ENCODE measurements at places on chromosomes 7 and 10.

DNA sequence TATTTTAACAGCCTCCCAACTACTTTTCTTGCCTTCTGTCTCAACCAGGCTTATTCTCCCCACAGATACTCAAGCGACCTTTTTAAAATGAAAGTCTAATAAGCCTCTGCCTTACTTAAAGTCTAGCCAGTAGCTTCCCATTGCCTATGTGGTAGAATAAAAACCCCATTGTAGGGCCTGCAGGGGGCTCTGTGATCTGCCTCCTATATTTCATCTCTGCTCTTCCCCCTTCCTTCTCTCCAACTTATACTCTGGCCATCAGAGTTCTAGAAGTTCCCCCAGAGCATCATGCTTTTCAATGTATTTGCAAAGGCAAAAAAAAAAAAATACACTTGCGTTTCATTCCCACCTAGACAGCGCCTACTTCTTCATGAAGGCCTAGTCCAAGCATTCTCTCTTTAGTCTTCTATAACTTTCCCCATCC lies 167.7 kb upstream of the ADO start:
- DNase-seq, result no peak

- no peak for DNase-seq
These were observed 252.9 kb downstream of the THSD7A start for GRCh38 chr7:11579141-11579540.

DNA sequence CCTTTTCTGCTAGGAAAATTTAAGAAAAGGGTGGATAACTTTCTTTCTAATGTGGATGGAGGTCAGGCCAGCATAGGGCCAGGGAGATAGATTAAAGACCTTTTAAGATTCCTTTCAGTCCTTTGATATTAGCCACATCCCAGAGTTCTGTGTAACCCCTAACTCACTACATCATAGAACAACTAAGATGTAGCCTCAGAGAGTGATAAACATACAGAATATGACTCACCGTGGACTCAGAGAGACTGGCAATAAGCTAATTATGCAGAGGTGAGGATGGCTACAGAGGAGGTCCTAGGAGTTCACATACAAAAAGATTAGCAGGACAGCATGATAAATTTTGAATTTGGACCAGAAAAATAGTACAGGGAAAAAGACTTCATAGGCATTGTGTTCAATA lies 141.0 kb downstream of the AOAH start:
- no peak for DNase-seq

DNA sequence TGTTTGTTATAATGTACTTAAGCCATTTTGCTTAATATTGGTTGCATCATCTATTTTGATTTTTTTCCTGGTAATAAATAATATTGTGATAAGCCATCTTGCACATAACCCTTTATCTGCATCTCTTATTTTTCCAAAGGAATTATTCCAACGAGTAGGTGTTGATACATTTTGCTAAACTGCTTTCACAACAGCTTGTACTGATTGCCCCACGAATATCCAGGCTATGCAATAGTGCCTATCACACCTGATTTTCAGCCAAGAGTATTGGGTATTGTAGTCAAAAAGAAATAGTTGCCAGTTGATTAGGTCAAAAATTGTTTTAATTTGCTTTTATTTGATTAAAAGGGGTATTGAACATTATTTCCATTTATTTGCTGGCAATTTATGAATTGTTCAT lies 20.7 kb downstream of the CREB5 start:
- DNase-seq, result no peak

DNA sequence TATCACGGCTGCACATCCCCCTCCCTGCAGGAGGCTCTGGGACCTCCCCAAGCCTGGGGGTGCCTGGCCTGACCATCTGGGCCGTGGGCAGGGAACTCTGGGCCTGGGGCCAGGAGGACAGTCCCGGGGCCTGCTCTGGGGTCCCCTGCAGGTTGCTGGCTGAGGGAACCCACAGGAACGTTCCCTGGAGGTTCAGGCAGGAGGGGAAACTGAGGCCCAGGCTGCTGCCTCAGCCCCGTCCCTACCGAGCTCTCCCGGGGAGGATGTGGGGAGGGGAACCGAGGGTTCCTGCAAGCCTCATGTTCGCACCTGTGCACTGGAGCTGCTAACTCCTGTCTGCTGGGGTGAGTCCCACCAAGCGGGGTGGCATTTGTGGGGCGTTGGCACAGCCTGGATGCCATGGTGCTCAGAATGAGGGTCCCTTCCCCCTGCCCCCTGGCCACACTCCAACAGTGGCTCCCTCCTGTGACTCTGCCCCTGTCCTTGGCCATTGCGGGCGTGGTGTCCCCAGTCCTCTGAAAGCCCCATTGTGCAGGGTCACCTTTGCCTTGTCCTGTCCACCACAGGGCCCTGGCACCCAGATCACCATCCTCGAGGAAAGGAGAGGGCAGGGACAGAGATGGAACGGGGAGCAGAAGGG lies 9.4 kb downstream of the ELFN1 start:
- DNase-seq, result no peak

- no peak for DNase-seq
These were observed 202.8 kb downstream of the BMPER start for GRCh38 chr7:34108165-34108564.

DNA sequence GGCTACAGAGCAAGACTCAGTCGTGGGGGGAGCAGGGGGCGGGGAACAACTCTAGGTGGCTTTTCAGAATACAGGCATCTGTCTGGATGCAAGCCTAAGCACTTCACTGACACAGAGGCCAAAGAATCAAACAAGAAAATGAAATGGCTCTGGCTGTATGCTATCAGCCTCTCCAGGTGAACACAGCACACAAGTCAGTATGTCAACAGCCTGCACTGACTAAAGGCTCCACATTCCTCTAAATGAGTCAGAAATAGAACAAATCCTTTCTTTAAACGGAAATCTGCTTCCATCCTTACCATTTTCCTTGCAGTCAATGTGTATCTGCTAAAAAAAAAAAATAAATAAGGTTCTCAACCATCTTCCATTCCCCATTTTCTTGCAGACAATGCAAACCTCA lies 88.3 kb downstream of the ARMH3 start:
- DNase-seq, result no peak

DNA sequence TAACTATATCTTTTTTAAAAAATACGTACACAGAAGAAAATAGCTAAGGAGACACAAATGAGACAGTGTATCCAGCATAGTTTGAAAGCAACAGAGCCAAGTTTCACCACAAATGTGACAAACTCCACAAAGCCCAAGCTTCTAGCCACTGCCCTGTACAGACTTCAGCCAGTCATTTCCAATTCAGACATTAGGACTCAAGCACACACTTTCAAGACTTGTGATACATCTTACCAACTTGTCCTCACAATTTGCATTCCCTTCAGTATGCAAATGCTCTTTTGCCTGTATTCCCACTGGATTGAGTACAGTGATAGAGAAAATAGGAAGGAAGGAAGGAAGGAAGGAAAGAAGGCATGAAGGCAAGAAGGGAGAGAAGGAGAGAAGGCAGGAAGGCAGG lies 510.4 kb downstream of the KCNMA1 start:
- DNase-seq, result no peak

DNA sequence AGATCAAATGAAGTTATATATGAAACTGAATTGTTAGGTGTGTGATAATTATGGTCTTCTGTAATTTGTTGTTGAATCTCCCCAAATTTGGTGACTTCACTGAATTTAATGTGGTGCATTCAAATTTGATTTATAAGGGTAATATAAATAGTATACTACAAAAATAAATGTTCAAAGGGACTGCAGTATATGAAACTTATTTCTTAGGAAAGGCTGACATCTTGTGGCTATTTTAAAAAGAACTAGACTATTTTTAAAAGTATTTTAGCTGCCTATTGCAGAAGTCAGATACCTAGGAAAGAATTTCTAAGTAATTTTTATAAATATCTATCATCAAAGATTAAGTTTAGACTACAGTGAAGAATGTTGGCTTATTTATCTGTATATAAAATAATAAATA lies 36.6 kb downstream of the ATRNL1 start:
- no peak for DNase-seq

- DNase-seq, result no peak
These were observed 451.1 kb upstream of the PFKP start for GRCh38 chr10:2616215-2616614.

DNA sequence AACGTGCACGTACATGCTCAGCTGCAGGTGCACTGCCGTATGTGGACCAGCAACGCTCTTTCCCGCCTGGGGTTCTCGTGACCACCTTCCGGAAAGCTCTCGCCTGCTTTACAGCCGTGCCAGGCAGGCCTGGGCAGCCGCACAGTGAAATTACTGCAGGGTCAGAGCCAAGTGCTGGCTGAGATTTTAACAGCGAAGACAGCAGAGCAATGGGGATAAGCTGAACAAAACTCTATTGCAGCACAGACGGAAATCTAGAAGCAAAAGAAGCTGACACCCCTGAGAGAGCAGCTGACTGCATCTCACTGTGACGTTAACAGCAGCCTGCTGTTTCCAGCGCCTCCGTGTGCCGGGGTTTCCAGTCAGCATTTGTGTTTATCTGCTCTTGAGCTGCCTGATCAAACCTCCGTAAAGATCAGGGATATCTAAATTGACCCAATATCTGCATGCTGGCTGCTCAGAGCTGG lies 179.0 kb downstream of the DIP2C start:
- DNase-seq, result no peak

DNA sequence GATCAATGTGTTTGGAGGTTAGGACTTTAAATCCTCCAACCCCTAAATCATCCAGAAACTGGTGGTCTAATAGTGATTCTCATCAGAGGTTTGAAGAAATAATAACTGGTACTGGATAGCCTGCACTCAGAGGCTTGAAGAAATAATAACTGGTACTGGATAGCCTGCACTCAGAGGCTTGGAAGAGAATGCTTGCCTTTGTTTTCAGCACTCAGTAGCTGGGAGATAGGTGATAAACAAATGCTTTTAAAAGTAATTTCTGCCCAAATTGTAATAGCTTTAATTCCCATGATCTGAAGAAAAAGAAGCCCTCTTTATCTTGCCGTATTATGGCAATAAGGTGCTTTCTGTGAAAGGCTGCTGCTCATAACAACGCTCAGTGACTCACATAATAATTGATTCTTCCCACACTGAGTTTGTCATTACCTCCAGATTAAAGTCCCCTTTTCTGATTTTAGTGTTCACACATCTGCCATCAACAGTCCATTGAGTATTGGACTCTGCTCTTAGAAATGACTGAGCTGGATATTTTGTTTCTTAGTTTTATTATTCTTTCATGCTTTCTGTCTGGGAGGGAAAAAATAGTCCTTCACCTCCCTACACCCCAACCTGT lies 112.3 kb upstream of the PHYHIPL start:
- no peak for DNase-seq

DNA sequence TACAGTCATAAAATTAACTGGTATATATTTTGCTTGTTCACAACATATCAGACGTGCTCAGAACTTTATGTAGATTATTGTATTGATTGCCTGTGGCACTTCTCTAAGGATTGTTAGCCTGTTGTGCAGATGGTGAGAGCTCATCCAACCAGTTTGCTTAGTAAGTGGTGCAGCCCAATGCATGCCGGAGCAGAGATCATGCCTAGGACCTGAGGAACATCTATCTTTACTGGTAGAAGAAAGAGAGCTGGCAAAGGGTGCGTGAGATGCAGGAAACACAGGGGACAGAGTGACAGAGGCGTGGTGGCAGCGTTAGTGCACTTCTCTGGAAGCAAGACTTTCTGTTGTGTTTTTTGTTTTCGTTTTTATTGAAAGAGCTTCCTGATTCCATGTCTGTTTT lies 35.9 kb downstream of the CCM2 start:
- DNase-seq, result no peak

GRCh38 chr7:10646194-10646593 lies 327.5 kb upstream of the PHF14 start:
- no peak for DNase-seq

GRCh38 chr10:50456719-50457118 lies 167.0 kb downstream of the SGMS1 start:
- DNase-seq, result no peak

- no peak for DNase-seq
These were observed 92.9 kb upstream of the STK17A start for GRCh38 chr7:43490016-43490415.

- DNase-seq, result no peak
These were observed 141.3 kb downstream of the CFTR start for GRCh38 chr7:117621075-117621618.

DNA sequence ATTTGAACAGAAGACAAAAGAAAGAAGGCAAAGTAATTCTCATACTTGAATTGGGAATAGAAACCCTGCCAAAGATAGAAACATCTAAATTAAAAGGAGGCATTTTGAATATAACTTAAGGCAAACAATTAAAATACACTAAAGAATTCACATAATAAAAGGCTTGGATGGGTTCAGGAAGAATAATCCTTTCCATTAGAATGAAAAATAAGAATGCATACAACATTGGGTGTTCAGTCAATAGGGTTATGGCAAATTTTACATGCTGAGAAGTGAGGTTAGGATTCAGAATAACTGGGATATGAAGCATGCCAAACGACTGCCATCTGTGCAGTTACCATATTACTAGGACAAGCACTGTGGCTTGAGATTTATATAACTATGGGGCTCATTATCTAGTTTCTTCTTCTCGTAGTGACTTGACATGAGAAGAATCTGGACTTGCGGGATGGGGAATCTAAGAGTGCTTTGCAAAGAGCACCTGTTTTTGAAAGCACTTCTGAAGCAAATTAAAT lies 326.5 kb downstream of the THSD7A start:
- no peak for DNase-seq

DNA sequence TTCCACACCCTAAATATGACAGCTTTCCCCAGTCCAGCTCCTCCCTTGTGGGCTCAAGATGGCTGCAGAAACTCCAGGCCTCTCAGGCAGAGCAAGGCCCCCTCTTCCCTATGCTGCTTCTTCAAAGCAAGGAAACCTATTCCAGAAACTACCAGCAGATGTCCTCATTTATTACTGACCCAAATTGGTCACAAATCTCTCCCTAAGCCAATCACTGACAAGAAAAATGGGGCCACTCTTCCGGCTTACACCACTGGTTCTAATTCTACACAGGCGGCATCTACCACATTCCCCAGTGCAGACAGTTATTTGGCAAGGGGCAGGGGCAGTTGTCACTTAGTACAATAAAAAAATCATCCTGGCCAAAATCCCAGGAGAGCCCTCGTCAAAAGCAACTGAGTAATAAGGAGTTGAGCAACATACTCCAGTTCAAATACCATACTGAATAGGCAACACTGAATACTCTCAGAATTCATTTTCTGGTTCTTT lies 150.4 kb downstream of the SFMBT2 start:
- no peak for DNase-seq

GRCh38 chr7:129799350-129799955 lies 153.3 kb downstream of the UBE2H start:
- DNase-seq, result no peak

DNA sequence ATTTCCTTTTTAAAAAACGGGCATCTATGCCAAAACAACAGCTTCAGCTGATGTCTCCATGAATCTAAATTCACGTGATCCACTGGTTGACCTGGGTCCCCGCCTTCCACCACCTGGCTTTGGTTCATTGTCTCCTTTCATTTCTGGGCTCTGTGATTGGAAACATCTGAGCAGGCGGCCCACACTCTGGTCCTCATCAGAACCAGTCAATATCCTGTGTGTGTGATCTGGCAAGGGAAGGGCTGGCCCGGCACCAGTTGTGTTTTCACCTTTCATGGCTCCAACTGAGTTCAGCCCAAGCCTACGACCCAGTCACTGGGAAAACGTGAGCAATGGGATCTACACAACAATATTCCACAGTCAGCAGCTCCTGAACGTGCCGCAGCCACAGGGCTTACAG lies 46.2 kb downstream of the PARP12 start:
- DNase-seq, result no peak
